ENCODE measurements at places on chromosomes 16 and 17.

DNA sequence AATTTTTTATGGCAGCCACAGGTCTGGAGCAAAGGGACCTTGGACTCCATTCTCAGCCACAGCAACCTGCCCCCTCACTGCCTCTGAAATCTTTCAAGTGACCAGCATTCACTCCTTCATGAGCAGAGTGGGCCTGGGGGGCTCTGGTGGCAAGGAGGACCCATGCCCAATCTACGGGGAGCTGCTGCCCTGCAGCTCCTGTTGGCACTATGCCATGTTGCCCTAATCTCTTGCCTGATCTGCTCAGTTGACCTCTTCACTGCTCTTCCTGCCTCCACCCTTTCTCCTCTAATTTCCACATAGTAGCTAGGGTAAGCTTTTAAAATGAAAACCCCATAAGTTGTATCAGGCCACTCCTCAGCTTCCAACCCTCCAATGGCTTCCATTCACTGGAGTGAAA, 2.9 kb upstream of the PRKCB start:
- DNase-seq: no peak

DNA sequence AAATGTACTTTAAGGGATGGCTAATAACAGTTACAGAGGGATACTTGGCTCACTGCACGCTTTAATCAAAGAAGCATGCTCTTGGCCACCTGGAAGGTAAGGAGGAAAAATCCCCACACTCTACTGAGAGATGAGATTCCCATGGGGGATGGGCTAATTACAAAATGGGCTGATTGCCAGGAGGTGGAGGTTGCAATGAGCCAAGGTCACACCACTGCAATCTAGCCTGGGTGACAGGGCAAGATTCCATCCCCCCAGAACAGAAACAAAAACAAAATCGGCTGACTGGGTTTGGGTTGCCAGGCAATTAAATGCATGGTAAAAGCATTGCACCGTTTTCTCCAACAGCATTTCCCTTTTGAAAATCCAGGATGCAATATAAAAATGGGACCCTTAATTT, 18.0 kb downstream of the N4BP1 start:
- no peak for DNase-seq

- no peak for DNase-seq
Observed at GRCh38 chr16:67571464-67571863, 9.1 kb downstream of the CTCF start.

DNA sequence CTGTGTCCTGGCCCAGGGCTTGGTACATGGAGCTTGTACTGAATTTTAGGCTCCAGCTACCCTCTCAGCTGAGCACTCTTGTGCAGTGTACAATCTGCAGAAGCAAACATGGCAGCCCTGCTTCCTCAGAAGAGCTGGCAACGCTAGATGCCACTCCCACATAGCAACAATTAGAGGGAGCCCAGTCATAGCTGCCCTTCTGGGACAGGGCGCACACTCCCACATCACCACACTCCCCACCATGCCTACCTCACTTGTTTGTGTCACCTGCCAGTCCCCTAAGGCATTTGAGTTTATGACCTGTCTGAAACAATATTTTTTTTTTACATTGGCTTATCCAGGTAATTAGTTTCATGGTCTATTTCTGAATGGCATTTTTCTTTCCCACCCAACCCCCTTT, 72.3 kb downstream of the C17orf67 start:
- no peak for DNase-seq

DNA sequence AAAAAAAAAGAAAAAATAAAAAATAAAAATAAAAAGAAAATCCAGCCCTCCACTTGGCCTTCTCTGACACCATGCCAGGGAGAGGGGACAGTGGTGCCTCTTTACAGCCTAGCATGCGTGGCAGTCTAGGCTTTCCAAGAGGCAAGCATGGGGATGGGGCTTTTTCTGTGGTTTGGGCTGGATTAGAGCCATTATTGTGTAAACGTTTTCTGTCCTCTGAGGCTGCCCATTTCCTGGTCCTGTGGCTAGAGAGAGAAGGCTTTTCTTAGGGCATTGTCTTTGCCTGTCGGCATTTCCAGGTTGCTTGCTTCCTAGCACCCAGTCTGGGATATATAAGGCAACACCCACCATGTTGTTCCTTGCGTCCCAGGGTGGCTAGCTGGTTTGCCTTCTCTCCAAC, 2.7 kb upstream of the DHRS7B start:
- DNase-seq: no peak

GRCh38 chr17:17025621-17026020, 16.6 kb upstream of the MPRIP start:
- no peak for DNase-seq

DNA sequence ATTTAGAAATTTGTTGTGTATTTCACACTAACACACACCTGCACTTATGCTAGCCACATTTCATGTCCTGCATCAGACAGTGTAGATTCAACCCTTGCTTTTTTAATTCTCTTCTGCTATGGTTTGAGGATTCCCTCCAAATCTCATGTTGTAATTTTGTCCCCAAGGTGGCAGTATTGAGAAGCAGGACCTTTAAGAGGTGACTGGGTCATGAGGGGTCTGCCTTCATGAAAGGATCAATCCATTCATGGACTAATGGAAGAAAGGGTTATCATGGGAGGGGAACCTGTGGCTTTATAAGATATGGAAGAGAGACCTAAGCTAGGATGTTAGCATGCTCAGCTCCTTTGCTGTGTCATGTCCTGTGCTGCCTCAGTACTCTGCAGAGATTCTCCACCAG, 1032.2 kb downstream of the CDH11 start:
- DNase-seq: no peak

DNA sequence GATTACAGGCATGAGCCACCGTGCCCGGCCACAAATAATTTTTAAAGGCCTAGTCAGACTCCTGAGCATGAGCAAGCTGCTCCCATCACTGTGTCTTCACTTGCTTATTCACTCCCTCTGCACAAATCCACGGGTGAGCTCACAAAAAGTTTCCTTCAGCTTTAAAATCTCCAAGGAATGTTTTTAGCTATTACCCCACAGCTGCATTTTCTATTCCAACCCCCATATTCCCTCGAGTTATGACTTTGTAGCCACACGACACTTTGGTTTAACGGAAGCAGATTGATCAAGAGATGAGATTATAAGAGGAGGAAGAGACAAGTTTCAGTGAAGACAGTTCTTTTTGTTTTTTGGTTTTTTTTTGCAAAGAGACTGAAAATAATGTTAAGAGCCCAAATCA, 49.1 kb upstream of the SLC25A19 start:
- no peak for DNase-seq

- DNase-seq: no peak
Observed at GRCh38 chr16:81823111-81823510, 44.0 kb downstream of the PLCG2 start.

DNA sequence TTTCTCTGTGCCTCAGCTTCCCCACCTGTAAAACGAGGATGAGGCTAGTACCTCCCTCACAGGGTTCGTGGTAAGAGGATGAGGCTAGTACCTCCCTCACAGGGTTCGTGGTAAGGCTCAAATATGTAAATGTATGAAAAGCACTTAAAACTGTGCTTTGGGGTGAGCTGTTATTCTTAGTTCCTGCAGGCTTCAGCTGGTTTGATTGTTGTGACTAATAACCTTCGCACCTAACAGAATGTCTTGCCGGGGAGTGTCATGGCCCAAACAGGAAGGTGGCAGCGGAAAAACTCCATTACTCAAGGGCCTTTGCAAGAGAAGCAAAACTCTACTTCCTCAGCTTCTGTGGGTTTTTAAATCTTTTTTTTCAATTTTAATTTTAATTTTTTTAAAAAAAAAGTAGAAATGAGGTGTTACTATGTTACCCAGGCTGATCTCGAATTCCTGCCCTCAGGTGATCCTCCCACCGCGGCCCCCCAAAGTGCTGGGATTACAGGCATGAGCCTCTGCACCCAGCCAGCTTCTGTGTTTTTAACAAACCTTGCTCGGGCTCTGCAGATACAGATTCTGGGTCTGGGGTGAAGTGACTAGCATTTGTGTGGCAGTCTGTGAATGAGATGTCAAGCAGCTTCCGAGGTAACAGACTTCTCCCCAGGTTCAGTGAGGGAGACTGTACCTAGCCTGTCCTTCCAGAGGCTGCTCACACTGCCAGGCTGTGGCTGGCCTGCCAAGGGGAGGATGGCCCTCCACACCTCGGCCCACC, 103.0 kb downstream of the RAB11FIP4 start:
- peak; percentile 56 for DNase-seq

- no peak for DNase-seq
Observed at GRCh38 chr16:583815-584591, 5.9 kb upstream of the RAB40C start.

- no peak for DNase-seq
Observed at GRCh38 chr16:80887062-80887461, 82.7 kb upstream of the CDYL2 start.

DNA sequence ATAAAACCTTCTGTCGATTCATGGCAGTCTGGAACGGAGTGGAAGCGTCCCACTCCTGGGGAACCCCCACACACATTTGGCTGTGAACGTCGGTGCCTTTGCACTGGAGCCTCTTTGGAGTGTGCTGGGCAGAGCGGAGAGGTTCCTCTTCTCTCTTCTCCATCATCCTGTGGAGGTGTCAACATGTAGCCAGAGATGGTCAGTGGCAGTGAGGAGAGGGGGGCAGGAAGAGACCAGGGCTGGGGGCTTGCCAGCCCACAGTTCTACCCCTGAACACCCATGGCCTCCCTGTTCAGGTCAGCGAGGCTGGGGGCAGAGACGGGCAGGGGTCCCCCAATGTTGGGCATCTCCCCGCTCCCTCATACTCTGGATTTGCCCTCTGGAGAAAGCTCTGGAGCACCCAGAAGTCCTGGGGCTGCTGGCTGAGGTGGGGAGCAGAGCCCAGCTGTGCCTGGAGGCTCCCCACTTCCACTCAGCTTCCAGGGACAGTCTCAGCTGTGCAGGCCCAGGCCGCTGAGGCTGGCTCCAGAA, 223.7 kb downstream of the SEC14L1 start:
- no peak for DNase-seq

- no peak for DNase-seq
Observed at GRCh38 chr17:163514-164098, 17.8 kb downstream of the DOC2B start.

DNA sequence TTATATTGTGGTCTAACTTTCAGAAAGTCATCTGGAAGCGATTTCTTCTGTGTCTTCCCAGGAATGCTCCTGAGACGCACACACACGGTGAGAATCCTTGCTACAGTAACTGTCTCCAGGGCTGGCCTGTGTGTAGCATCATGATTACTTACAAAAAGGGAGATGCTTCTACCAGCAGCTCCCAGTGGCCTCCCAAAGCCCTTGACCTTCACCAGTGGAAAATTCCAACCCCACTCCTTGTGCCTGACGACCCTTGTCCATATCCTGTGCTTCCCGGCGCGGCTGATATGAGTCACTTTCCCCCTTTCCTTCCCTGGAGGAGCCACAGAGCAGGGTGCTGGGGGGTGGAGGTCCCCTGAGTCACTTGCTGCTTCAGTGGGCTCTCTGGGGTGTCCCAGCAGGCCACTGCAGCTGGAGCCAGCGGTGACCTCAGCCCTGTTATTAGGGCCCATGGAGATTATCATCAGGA, 22.1 kb upstream of the NAT9 start:
- no peak for DNase-seq

DNA sequence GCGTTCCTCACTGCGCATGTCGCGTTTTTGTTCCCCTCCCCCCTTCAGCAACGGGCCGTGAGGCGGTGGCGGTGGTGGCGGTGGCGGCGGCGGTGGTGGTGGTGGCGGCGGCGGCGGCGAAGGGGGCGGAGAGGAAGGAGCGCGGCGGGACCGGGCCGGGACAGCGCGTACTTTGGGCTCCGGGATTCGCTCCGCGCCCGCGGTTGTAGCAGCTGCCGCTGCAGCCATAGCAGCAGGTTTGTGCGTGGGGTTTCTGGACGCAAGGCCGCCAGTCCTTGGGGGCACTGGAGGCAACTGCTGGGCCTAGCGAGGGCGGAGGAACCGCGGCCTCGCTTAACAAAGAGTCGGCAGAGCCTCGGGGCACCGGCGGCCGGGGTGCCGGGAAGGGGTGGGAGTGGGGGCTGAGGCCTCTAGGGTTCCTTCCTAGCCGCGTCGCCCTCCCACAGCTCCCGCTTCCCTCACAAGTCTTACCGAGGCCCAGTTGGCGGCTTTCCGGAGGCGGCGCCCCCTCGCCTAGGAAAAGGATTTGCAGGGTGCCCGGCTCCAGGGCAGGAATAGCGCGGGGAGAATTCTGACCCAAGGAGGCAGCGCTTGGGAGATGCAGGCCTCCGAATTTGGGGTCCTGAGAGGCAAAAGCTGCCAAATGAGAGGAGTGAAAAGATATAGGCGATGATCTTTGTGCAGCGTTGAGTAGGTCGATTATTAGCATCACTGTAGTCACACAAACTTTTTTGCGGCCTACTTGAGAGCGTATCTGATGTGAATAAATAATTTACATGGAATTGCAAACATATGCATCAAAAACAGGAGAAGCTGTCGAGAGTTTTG, at the start of gene DDX42:
DDX42 (plus strand) TSS at position 30 of the 828 bp plus-strand sequence. CDS start 12,880 bp downstream, outside the sequence.
- no peak for DNase-seq

DNA sequence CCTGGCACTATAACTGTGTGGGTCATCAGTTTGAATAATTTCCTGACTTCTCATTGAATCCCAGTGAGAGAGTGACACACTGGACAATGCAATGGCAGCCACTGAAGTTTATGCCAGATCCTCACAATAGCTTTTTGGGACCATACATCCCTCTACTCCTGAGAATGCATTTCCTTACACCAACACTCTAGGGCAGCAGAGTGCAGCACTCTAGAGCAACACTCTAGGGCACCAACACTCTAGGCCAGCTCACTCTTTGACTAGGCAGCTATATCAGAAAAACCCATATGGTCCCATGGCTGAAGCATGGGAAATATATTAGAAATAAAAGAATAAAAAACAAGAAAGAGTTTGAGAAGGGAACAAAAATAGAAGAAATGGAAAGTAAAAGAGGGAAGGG, 309.2 kb downstream of the MAP2K6 start:
- DNase-seq: no peak

DNA sequence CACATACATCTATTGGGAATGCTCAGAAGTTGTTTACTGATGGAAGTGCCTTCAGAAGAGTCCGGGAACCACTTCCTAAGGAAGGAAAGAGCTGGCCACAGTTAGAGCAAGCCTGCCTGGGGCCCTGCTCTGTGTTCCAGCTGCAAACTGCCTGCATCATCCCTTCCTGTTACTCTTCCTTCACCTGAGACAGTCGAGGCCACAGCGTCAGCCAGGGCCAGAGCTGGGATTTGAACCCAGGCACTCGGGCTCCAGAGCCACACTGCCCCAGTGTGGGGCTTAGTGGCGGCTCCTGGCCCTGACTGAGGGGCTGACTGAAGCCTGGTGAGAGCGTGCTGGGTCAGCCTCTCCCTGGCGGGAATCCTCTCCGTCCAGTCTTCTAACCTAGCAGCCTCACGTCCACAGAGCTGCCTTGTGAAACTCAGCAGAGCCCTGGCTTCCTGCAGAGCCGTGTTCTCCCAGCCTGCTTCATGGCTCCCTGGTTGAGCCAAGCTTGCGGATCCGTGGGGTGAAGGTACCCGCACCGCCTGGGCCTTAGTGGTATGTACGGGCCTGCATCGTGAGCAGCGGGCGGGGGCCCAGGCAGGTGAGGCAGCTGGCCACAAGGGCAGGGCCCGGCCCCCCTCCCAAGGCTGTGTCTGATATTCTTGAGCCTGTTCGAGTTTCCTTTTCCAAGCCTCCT, 4.6 kb upstream of the C17orf99 start:
- no peak for DNase-seq

- no peak for DNase-seq
Observed at GRCh38 chr17:17356931-17357270, 53.7 kb downstream of the NT5M start.

GRCh38 chr17:14775731-14776492, 475.0 kb downstream of the HS3ST3B1 start:
- no peak for DNase-seq

All from activated T-cell treated with anti-CD3 and anti-CD28 coated beads, Interleukin-2, amount 50 U/mL, for 4 hours (primary cell).